ENCODE measurements at places on chromosomes 2 and 18.

DNA sequence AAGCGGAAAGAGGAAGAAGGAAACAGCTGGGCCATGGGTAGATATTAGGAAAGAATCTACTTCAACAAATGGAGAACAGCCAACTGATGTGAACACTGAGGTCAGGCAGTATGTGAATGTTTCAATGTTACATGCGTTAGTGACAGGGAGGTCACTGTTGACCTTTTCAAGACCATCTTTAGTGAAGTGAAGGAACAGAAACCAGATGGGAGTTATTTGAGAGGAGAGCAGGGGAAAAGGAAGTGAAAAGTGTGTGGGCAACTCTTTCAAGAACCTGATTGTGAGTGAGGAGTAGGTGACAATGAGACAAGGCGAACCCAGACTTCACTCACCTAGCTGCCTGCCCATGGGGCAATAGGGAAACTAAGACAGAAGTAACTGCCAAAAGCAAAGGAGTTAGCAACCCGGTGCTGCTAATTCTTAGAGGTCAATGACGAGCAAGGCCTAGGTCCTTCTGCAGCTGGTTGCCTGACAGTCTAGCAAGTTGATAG, 67.0 kb downstream of the SP3 start:
- no peak for DNase-seq

GRCh38 chr2:157822993-157823392, 53.1 kb downstream of the ACVR1 start:
- DNase-seq, result no peak

DNA sequence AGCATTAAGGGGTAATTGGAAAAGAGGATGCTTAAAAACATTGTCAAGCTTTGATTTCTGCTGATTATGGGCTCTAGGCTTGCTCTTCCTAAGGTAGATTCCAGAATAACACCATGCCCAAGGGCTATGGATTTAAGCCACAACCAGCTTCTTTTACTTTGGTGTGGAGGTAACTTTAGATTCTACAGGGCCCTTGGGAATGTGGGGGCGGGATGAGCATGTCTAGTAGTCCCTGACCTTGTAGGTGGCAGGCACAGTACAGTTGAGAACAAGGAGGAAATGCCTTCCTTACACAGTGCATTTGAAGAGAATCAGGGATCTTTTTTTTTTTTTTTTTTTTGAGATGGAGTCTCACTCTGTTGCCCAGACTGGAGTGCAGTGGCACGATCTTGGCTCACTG, 364.2 kb downstream of the NYAP2 start:
- DNase-seq, result no peak

- DNase-seq, result no peak
These were observed 693.3 kb downstream of the MBD2 start for GRCh38 chr18:53531187-53531586.

DNA sequence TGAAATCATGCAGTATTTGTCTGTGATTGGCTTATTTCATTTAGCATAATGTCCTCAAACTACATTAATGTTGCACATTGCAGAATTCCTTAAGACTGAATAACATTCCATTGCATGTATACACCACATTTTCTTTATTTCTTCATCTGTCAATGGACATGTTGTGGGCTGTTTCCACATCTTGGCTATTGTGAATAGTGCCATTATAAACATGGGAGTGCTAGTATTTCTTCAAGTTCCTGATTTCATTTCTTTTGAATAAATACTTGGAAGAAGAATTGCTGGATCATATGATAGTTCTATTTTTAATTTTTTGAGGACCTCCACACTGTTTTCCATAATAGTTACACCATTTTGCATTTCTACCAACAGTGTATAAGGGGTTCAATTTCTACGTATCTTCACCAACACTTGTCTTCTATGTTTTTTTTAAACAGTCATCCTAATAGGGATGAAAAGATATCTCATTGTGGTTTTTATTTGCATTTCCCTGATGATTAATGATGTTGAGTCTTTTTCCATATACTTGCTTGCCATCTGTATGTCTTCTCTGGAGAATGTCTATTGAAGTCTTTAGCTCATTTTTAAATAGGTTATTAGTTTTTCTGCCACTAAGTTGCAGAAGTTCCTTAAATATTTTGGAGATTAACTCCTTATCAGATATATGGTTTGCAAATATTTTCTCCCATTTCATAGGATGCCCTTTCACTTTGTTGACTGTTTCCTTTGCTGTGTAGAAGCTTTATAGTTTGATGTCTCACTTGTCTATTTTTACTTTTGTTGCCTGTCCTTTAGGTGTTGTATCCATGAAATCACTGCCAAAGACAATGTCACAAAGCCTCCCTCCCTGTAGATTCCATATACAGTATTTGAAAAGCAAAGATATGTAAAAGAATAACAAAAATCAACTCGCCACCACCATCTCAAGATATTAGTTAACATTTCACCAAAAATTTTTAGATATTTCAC, 14.6 kb downstream of the FBXO11 start:
- no peak for DNase-seq

DNA sequence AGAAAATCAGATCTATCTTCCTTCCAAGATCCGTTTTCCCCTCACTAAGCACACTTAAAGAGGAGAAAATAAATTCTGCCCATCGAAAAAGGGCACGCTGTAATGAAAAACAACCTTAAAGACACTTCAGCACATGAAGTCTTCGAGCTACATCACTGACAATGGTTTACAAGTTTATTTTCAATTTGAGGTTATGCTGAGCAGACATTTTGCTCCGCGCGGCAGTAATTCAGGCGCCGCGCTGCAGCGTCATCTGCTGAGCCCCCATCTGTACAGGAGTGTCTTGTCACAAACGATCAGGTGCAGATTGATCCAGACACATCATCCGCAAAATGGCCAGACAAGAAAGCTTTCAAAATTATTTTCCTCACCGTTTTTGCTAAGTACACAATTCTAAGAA, 341.7 kb downstream of the STK39 start:
- no peak for DNase-seq

All from NCI-H524 treated with DMSO at 0.1 percent for 48 hours (cell line).